ENCODE measurements at places on chromosomes 11 and 22.

GRCh38 chr11:100581318-100581717 is 105.8 kb upstream of the ARHGAP42 start:
- no peak for DNase-seq

- no peak for DNase-seq
Observed at GRCh38 chr11:18958221-18958910, 19.2 kb upstream of the MRGPRX1 start.

- no peak for DNase-seq
Observed at GRCh38 chr11:2742201-2742600, 42.4 kb upstream of the KCNQ1OT1 start.

GRCh38 chr11:82889133-82890001 is 10.9 kb downstream of the PRCP start:
- DNase-seq: no peak

DNA sequence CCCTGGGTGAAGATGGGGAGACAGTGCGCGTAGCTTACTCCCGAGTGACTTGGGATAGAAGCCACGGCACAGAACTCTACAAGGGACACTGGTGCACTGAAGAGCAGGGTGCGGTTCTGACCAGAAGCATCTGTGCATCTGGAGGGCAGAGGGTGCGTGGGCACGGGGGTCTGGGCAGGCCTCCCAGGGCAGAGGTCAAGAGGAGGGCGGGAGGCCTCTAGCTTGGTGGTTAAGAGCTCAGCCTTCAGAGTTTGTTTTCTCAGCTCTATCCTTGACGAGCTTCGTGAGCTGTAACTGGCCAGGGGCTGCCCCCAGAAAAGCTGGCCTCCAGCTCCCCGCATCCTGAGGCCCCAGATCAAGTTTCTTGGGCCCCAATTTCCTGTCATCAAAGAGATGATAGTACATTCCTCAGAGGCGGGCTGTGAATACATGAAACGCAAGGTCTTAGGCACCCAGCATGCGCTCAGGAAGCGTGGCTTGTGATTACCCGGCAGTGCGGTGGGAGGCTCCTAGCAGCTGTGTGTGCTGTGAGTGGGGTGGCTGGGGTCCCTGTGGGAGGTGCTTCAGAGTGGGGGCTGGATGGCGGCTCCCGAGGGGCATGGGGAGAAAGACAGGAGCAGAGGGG is 6.0 kb upstream of the BID start:
- DNase-seq: no peak

DNA sequence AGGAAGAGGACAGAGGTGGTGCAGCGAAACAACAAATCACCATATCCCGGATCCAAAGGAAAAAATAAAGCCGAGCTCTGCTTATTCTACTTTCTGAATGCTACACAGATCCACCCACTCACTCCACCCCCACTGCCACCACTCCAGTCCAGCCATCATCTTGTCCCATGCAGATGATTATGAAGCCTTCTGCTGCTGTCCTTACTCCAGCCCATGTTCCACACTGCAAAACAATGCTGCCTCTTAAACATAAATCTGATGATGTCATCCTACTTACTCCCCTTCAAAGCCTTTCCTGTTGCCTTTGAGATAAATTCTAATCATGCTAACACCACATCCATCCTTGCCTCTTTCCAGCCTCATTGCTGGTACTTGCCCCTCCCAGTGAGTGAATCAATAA is 6.5 kb upstream of the DRD2 start:
- DNase-seq: no peak

- peak; percentile 77 for DNase-seq
Observed at GRCh38 chr22:37242395-37242918, 1.6 kb downstream of the RAC2 start.

DNA sequence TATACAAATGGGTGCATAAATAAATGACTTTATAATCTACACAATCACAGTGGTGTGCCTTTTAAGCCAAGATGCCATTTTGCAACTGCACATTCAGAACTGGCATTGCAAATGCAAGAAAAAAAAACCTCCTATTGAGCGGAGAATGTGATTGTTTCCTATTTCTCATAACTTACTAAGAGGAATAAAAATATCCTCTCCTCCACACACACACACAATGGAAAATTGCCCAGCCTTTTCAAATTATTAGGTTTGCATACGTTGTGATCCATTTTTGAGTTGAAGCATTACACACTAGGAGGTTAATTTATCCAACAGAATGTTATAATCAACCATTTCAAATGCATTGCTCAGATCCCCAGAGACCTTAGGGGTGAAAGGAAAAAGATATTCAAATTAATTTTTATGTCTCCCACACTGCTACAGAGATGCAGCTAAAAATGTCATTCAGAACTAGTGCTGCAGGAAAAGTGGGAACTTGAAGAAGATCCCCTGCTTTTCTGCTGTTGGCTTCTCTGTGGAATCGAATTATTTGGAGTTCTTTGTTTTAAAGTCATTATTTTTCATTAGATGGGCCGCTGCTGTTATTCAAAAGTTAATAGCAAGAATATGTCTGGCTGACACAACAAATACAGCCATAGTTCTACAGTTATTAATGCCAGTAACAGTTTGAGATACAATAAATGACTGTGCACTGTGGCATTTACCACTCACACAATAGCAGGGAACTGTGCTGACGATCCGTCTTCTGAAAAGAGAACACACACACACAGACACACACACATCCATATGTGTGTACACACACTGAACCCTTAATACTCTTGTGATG is 299.9 kb upstream of the ANO5 start:
- no peak for DNase-seq

DNA sequence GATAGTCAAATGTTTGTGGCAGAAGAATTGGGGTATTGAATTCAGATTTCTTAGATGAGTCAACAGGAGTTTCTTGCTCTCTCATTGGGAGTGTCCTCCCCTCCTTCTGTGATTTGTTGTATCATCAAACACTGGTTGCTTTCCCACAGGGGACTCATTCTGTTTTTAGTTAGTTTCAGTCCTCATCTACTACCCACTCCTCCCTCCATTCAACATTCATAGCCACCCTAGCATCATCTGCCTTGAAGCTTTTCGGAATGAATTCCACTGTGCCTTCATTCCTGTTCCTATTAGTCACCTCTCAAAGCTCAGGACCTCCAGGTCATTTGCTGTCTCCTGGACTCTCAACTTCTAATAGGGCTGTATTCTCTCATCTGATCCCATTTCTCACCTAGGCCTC is 31.5 kb upstream of the RAB38 start:
- DNase-seq: no peak

- no peak for DNase-seq
Observed at GRCh38 chr22:23075525-23076216, 5.4 kb downstream of the GNAZ start.

DNA sequence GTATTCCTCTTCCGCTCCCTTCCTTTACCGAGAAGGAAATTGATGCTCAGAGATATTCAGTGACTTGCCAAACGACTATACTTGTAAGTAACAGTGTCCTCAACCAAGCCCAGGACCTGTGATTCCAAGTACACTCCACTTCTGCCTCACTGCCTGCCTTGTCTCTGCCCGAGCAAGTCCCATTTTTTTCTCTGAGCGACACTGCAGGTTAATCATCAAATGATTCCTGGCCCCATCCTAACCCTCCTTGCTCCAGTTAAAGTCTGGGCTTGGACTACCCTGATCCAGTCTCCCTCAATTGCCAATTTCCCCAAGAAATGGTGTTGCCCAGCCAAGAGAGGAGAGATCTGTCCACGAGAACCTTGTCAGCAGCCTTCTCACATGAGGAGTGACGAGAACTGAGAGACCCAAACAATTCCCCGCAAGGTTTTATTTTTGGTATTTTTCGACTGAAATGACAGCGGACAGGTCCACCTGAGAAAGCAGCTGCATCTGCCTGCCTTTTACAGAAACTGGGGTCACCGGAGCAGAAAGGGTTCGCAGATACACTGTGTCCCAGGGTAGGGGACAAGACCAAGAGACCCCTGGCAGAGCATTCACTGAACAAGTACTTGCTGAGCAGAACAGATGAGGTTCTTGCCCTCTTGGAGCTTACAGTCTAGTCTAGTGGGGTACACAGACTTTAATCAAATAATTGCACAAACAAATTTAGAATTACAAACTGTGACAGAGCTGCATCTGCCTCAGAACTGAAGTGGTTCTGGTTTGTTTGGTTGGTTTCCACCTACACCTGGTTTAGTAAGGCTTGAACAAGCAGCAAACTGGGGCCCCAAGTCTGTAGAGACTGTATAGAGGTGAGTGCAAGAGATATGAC is 11.4 kb downstream of the POU2AF1 start:
- no peak for DNase-seq

DNA sequence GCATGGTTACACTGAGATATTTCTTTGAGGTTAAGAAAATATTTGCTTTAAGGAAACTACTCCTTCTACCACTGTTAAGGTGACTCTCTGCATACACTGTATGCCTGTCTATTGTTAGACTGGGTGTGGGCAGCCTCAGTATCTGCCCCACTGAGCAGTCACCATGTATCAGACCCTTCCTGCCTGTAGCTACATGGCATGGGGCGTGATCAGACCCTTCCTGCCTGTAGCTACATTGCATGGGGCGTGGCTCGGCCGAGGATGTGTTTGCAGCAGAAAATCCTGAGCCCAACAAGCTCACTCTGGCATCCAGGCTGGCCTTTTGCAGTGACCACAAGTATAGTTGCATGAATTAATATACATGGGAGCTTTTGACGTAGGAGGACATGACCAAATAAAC is 669.4 kb downstream of the OPCML start:
- DNase-seq: no peak

DNA sequence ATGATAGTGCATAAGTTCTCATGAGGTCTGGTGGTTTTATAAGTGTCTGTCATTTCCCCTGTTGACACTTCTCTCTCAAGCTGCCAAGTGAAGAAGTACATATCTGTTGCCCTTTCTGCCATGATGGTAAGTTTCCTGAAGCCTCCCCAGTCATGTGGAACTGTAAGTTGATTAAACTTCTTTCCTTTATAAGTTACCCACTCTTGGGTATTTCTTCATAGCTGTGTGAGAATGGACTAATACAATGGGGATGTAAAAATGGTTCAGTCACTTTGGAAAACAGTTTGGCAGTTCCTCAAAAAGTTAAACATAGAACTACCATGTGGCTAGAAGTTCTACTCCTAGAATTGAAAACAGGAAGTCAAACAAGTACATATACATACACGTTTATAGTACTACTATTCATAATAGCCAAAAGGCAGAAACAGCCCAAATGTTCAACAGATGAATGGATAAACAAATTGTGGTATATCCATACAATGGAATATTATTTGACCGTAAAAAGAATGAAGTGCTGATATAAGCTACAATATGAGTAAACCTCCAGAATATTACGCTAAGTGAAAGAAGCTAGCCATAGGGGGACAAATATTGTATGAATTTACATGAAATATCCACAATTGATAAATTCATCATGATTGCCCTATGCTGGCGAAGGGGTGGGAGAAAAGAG is 16.0 kb upstream of the DKK3 start:
- no peak for DNase-seq

DNA sequence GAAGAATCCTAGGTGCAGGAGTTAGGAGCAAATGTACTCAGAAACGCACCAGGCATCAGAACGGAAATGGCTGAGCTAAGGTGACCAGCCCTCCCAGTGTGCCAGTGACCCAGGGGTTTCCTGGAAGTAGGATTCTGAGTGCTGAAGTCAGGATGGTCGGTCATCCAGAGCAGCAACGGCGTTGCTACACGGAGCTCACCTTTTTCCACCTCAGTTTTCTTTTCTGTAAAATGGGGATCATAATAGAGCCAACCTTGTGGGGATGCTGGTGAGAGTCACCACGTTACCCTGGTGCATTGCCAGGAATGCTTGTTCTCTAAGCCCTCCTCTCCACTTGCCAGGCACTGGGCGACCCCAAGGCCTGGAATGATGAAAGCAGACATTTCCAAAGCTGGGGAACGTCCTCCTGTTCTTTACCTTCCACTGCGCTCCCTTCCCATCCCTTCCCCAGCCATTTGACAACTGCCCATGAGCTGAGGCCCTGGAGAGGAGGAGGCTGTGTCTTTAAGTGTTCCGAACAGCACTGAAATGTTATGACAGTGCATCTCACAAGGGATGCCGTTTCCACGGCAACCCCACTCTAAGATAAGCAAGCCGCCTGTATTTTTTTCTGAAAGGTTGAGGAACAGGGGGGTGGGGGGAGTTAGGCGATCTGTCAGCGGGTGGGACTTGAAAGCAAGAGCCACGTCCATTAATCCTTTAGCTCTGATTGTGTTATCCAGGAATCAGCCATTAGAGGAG is 66.8 kb downstream of the TSPAN18 start:
- DNase-seq: peak; percentile 66

DNA sequence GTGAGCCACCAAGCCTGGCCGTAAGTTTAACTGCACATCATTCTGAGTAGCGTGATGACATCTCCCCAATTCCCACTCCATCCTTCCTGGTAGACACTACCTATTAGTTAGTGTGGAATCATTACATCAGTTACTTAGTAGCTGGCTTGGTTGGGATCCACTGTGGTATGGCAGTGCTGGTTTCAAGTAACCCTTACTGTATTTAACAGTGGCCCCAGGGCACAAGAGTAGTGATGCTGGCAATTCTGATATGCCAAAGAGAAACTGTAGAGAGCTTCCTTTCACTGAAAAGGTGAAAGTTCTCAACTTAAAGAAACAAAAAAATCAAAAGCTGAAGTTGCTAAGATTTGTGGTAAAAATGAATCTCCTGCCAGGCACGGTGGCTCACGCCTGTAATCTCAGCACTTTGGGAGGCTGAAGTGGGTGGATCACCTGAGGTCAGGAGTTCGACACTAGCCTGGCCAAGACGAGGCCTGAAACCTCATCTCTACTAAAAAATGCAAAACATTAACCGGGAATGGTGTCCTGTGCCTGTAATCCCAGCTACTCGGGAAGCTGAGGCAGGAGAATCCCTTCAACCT is 27.2 kb downstream of the RHOD start:
- DNase-seq: no peak

GRCh38 chr11:95923728-95924413 is at the start of gene MTMR2:
TSS of gene MTMR2 (minus strand) at chr11:95924107. CDS start at chr11:95923954, 153 bp downstream.
- DNase-seq: peak; percentile 89

GRCh38 chr11:18259259-18259658 is 6.8 kb upstream of the SAA1 start:
- no peak for DNase-seq

DNA sequence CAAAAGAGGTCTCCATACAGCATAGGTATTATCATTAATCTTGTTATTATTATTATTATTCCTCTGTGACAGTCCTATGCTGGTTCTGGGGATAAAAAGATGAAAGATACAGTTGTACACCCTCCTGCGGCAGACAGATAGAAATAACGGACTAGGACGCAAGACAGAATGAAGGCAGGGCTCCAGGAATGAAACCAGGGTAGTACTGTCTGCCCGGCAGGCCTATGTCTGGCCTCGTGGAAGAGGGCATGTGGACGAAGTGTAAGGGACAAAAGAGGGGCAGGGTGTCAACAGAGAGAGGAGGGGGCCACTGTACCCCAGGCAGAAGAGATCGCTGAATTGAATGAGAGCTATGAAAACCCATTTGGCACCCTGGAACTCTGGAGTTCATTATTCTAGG is 25.2 kb downstream of the DSCAML1 start:
- DNase-seq: no peak

DNA sequence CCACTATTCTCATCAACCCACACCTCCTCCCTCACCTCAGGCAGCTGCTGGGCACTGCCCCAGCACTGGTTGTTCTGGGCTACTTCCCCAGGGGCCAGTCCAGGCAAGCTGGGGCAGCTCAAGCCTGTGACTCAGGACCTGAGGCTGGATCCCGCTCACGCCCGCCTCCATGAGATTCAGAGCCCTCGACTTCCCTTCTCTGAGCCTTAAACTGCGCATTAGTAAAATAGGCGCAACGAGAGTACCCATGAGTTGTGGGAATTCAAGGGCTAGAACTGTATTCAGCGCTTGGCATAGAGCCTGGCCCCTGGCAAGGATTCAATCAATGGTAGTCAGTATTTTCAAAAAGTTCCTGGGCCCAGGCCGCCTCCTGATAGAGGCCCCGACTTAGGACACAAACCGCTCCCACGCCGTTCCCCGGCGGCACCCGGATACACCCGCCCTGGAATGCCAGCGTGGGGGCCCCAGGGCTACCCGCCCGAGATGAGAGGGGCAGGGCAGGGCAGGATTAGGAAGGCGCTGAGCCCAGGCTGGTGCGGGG is 723 bp upstream of the CD82 start:
- no peak for DNase-seq
